ENCODE measurements at places on chromosomes 5 and 9. TPM values are rescaled to one million over a fixed set of nuclear protein-coding genes. Genes with fewer than 3 reads are reported as not detected.
A peak's percentile ranks its signal among the peaks of the same experiment; 100 is the strongest.

The OR4F3 gene
- not detected for total RNA-seq

The HSPB3 gene
- 115 TPM for total RNA-seq

The TPPP gene
- total RNA-seq = 45.7 TPM

The FAM153A gene
- 0.83 TPM for total RNA-seq

The PCDHB2 gene
- 2.1 TPM for total RNA-seq

The NDUFB6 gene
- 52.5 TPM for total RNA-seq

The PCDHAC1 gene
- total RNA-seq = 1.7 TPM

- H3K27me3 ChIP-seq = no peaks in the 10 kb centered on the region
- peaks cover 84% of the 10 kb centered on the region for H3K36me3 ChIP-seq
- peaks cover 29% of the 10 kb centered on the region for H3K4me1 ChIP-seq
- H3K27ac ChIP-seq = no peak overlapping the region
- H3K4me3 ChIP-seq = no peak overlapping the region
Observed at GRCh38 chr5:134540747-134541733, 15.6 kb downstream of the JADE2 start.

DNA sequence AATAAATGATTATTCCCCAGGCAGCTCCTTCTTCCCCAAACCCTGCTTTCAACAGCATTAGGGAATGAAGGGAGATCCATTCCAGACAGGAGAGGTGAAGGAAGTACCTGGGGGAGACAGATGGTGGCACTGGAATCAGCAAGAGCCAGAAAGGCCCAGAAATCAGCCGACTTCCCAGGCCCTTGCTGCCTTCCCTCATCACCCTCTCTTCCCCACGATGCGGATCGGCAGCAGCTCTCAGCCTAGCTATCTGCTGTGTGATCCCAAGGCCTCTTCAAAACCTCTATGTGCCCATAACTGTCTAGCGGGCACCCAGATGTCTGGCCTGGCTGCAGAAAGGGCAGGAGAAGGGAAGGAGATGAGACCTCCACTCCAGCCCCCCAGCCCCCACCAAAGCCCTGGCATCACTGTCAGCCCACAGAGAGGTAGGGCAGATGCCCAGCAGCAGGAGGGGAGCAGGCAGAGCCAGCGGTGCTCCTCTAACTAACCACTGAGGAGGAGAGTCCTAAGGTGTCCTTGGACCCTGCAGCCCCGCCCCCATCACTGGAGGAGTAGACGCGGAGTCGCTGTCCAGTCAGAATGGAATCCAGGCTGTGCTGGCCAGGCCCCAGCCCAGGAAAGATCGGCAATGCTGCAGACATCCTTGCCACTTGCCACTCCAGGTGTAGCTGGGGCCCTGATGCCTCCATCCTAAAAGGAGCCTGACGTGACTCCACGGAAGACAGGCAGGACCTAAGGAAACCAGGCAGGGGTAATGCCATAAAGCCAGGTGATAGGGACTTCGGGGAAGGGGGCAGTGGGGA, 12.7 kb downstream of the CNTFR start:
- no peaks in the 10 kb centered on the region for H3K36me3 ChIP-seq
- no peak for DNase-seq
- H3K27me3 ChIP-seq = no peaks in the 10 kb centered on the region
- H3K4me3 ChIP-seq = no peak overlapping the region
- H3K27ac ChIP-seq = no peak overlapping the region
- peaks cover 33% of the 10 kb centered on the region for H3K4me1 ChIP-seq

DNA sequence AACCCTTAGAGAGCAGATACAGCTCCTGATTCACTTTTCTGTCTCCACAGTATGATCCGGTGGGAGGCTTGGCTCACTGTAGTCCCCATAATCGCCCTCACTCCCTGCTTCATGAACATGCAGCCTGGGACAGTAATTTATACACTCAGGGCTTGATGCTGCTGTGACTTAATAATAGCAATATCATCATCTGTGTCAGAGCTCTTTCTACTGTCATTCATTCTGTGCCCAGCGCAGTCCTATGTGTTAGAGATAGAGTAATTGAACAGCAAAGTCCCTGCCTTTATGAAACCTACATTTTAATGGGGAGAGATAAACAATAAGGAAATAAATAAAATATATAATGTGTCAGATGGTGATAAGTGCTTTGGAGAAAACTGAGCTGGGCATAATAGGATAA, 2.8 kb upstream of the HEMGN start:
- H3K27me3 ChIP-seq = no peaks in the 10 kb centered on the region
- H3K36me3 ChIP-seq = no peaks in the 10 kb centered on the region
- H3K4me3 ChIP-seq = no peak overlapping the region
- H3K4me1 ChIP-seq = no peaks in the 10 kb centered on the region
- H3K27ac ChIP-seq = no peak overlapping the region
- DNase-seq = no peak

DNA sequence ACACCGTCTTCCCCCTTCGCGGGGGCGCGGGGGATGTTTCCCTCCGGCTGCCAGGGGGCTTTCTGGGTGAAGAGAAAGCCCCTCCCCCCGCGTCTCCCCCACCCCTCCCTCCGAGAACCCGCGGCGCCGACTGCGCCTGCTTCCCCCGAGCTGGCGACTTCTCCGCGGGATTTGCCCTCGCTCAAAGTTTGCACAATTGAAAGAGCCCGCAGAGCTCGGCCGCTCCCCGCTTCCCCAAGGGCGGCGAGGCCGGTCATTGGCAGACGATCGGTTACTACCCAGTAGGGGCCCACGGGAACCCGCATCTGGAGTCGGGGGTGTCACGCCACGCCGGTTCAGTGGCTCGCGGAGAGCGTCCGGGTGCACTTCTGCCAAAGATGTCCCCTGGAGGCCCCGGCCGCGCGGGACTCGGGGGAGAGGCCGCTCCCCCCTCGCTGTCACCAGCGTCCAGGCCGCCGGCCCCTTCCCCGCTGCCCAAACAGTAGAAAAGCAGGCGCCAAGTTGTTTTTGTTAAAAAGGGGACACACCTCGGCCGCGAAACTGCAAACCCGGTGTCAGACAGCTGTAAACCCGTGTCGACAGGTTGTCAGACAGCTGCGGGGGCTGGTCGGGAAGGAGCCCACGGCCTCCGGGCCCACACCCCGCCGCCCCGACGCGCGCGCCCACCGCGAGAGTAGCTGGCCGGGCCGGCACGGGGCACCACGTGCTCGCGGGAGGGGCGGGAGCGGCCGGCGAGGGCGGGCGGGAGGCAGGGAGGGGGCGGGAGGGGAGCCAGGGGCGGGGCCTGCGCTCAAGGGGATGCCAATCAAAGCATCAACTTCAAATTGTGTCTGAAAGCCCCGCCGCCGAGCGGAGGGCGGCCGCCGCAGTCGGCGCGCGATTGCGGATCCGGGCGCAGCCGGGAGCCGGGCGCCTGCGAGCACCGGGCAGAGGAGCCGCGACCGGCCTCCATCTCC, at the start of gene IRX1:
IRX1 (plus strand) TSS at position 827 of the 956 bp plus-strand sequence. CDS start 274 bp downstream, outside the sequence.
- no peaks in the 10 kb centered on the region for H3K36me3 ChIP-seq
- no peak within 1 kb of the TSS for H3K27ac ChIP-seq
- H3K4me1 ChIP-seq = peaks cover 57% of the 10 kb centered on the region
- peak within 1 kb of the TSS; percentile 36 for H3K4me3 ChIP-seq
- no peak for DNase-seq
- H3K27me3 ChIP-seq = no peaks in the 10 kb centered on the region

GRCh38 chr5:64165500-64166200, at the start of gene RNF180:
RNF180 (plus strand) TSS chr5:64165843; CDS start chr5:64200808, 34,965 bp downstream.
- DNase-seq = no peak
- peaks cover 18% of the 10 kb centered on the region for H3K4me1 ChIP-seq
- H3K27me3 ChIP-seq = no peaks in the 10 kb centered on the region
- H3K36me3 ChIP-seq = no peaks in the 10 kb centered on the region
- H3K4me3 ChIP-seq = peak within 1 kb of the TSS; percentile 87
- peak within 1 kb of the TSS; percentile 87 for H3K27ac ChIP-seq

DNA sequence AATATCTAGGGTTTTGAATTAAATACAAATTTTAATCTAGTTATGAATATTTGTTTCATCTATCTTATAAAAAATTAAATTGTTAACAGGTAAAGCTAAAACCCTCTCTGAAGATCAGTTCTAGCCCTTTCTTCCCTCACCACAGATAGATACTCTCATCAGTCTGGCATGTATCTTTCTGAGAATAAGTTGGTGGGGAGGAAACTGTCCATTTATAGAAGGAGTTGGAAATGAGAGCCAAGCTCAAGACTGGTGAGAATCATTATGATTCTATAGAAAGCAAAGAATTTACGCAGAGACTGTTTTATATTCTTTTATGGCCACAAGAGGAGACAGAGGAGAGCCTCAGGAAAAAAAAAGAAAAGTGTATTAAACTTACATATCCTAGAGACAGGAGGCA, 59.0 kb downstream of the STARD4 start:
- H3K4me1 ChIP-seq = no peaks in the 10 kb centered on the region
- no peaks in the 10 kb centered on the region for H3K27me3 ChIP-seq
- no peaks in the 10 kb centered on the region for H3K36me3 ChIP-seq
- H3K27ac ChIP-seq = no peak overlapping the region

DNA sequence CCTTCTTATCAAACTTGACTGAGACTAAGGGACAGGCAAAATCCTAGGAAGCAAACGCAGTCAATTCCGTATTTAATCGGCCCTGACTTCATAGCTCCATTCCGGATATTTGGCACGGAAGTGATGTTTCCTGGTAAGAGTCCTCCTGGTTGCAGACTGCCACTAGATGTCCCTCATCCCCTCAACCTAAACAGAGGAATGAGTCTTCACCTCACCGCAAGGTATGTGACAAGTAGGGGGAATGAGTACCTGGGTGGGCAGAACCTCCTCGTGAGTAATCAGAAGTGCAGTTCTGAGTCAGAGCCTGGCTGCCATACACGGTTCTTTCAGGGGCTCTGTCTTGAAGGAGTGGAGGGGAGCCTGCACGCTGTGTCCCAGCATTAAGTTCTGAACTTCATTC, 173.6 kb downstream of the MUSK start:
- peaks cover under 1% of the 10 kb centered on the region for H3K4me1 ChIP-seq
- no peak overlapping the region for H3K27ac ChIP-seq
- no peaks in the 10 kb centered on the region for H3K27me3 ChIP-seq
- no peaks in the 10 kb centered on the region for H3K36me3 ChIP-seq
- no peak for DNase-seq

DNA sequence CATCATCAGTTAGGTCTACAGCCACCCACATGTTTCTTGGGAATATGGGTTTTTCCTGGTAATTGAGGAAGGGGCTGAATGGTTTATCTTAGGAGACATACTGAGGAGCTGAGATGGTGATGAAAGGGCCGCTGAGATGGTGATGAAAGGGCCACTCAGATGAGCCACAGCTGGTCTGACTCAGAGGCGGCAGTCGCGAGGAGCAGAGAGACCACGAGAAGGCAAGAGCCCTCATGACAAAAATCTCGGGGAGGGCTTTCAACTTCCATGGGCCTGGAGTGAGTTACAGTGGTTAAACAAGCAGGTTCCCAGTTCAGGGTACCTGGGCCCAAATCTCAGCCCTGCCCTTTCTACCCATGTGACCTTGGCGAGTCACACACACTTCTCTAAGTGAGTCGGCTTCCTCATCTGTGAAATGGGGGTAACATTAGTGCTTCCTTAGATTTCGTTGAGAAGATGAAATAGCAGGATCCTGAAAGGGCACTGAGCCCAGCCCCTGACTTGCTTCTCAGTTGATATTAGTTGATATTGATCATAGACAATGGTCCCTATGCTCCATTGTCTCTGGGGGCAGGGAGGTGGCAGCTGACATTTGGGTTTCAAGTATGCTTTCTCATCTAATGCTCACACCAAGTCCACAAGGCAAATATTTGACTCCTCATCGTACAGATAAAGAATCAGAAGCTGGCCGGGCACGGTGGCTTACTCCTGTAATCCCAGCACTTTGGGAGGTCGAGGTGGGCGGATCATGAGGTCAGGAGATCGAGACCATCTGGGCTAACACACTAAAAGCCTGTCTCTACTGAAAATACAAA, 169.5 kb downstream of the RGS3 start:
- no peak overlapping the region for H3K4me3 ChIP-seq
- H3K4me1 ChIP-seq = peaks cover 15% of the 10 kb centered on the region
- no peaks in the 10 kb centered on the region for H3K36me3 ChIP-seq

DNA sequence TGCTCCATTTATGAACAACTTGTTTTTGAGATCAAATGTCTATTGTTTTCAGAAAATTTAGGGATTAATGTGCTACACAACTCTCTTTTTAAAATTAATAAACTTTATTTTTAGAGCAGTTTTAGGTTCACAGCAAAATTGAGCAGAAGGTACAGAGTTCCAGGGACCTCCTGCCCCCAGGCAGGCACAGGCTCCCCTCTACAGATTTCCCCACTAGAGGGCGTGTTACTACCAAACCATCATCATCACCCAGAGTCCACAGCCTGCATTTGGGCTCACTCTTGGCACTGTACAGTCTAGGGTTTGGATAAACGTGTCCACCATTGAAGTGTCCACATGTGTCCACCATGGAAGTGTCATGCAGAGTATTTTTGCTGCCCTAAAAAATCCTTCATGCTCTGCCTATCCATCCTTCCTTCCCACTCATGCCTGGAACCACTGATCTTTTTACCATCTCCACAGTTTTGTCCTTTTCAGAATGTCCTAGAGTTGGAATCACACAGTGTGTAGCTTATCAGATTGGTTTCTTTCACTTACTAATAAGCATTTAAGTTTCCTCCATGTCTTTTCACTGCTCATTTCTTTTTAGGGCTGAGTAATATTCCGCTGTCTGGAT, 61.7 kb downstream of the MRPL36 start:
- no peak overlapping the region for H3K27ac ChIP-seq
- no peak for DNase-seq
- H3K36me3 ChIP-seq = no peaks in the 10 kb centered on the region
- H3K27me3 ChIP-seq = peaks cover 31% of the 10 kb centered on the region

GRCh38 chr5:132800545-132800944, 12.6 kb upstream of the SOWAHA start:
- H3K4me1 ChIP-seq = no peaks in the 10 kb centered on the region
- no peak overlapping the region for H3K27ac ChIP-seq
- H3K27me3 ChIP-seq = no peaks in the 10 kb centered on the region
- no peaks in the 10 kb centered on the region for H3K36me3 ChIP-seq

DNA sequence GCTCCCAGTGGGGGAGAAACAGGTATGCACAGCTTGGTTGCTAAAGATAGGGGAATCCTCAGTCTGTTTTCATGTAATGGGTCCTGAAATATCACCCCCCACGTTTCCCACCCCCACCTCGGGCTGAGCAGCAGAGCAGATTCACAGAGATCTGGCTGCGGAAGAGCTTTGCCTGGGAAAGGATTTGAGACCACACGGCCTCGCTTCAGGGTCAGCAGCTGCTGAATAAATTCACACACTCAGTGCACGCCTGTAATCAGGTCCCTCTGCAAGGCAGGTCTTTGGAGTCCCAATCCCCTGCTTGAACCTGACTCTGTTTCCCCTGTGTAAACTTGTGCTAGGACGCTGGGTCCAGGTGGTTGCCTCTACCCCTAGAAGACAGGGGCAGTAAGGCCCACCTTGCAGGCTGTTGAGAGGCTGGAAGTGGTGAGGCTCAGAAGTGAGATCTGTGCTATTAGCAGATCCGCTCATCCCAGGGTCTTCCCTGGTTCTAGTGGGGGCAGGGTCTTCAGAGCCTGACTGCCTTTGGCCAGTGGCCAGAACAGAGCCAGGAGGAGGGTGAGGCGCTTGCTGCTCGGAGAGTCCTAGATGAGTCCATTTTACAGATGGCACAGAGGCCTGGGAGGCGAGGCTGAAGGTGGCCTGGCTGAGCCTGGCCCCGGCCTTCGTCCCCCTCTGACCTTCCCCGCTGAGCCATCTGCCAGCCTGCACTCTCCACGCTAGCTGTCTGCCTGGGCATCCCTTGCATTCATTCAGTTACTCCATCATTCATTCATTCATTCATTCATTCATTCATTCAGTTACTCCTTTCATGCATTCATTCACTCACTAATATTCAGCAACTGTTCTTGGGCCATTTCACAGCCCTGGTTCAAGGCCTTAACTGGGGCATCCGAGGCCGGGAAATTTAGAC, 16.7 kb upstream of the NEURL1B start:
- H3K4me1 ChIP-seq = no peaks in the 10 kb centered on the region
- no peaks in the 10 kb centered on the region for H3K36me3 ChIP-seq
- no peak overlapping the region for H3K4me3 ChIP-seq
- DNase-seq = no peak
- H3K27me3 ChIP-seq = no peaks in the 10 kb centered on the region

GRCh38 chr5:99614888-99615287, 686.1 kb upstream of the CHD1 start:
- no peak overlapping the region for H3K27ac ChIP-seq
- no peaks in the 10 kb centered on the region for H3K27me3 ChIP-seq
- no peaks in the 10 kb centered on the region for H3K4me1 ChIP-seq
- no peak overlapping the region for H3K4me3 ChIP-seq
- no peak for DNase-seq
